ENCODE measurements at places on chromosomes 12 and 14. TPM values are rescaled to one million over a fixed set of nuclear protein-coding genes. Genes with fewer than 3 reads are reported as not detected.

DNA sequence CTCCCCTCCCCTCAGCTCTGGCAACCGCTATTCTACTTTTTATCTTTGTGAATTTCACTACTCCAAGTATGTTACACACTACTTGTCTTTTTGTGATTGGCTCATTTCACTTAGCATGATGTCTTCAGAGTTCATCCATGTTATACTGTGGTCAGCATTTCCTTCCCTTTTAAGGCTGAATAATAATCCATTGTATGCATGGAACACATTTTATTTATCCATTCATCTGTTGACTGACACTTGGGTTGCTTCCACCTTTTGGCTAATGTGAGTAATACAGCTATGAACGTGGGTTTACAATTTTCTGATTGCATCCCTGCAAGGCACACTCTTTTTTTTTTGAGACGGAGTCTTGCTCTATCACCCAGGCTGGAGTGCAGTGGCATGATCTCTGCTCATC, 53.0 kb upstream of the FUT8 start:
- DNase-seq = no peak

DNA sequence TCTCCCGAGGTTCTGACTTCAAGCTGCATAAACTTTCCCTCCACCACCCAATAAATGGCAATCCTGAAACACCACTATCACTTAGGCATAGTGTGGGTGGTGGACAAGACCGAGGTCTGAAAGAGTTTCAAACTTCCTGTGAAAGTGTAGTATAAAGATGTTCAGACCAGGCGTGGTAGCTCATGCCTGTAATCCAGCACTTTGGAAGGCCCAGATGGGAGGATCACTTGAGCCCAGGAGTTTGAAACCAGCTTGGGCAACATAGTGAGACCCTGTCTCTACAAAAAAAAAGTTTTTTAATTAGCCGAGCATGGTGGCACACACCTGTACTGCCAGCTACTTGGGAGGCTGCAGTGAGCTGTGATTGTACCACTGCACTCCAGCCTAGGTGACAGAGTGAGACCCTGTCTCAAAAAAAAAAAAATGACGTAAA, 61.9 kb downstream of the CCDC92 start:
- no peak for DNase-seq

DNA sequence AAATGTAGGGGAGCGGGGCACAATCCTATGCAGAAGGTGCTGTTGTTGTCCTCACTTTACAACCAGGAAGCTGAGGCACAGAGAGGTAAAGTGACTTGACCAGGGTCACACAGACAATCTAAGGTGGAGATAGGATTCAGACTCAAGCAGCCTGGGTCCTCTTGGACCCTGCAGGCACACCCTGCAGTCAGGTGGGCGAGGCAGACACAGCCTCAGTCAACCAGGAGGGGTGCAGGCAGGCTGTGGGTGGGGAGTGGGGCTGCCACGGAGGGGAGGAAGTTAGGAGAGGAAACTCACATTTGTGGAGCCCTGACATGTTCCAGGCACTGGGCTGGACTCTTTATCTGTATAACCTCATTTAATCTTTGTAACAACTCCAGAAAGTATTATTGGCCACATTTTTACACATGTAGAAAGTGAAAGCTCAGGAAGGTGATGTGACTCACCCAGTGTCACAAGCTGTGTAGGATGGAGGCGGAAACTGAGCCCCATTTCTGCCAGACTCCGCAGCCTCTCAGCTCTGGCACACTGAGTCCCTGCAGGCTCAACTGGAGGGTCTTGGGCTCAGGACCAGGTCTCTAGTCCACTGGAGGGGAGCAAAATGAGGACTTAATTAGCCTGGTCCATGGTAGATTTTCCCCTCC, 24.9 kb upstream of the CHGA start:
- no peak for DNase-seq

The KRT82 gene
- not detected for polyA plus RNA-seq

The IFNG-AS1 gene
- polyA plus RNA-seq = 0.80 TPM

GRCh38 chr12:27652174-27652763, 44.0 kb upstream of the REP15 start:
- DNase-seq = peak; percentile 90

The ZNF705A gene
- polyA plus RNA-seq = 0.24 TPM

DNA sequence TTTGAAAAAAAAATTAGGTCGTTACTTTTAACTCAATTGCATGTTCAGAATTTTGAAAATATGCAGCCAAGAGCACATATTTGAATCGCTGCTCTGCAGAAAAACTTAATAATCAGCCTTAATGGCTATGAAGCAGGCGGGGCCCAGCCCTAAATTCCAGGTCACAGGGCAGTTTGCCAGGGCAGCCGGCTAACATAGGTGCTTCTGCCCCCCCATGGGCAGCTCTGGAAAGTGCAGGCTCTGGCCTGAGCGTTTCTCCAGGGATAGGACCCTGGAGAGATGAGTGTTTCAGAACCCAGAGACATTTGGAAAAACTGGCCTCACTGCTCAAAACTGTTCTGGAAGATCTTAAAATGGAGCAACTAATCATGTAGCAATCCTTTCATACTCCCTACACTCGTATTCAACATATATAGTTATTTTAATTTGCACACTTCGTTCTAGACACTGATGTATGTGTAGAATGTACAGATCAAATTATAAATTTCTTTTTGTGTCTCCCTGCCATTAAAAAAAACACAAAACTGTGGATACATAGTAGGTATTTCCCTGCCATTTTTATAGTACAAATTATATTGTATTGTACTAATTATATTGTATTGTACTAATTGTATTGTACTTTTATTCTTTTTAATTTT, 26.0 kb upstream of the PTGR2 start:
- peak; percentile 97 for DNase-seq

DNA sequence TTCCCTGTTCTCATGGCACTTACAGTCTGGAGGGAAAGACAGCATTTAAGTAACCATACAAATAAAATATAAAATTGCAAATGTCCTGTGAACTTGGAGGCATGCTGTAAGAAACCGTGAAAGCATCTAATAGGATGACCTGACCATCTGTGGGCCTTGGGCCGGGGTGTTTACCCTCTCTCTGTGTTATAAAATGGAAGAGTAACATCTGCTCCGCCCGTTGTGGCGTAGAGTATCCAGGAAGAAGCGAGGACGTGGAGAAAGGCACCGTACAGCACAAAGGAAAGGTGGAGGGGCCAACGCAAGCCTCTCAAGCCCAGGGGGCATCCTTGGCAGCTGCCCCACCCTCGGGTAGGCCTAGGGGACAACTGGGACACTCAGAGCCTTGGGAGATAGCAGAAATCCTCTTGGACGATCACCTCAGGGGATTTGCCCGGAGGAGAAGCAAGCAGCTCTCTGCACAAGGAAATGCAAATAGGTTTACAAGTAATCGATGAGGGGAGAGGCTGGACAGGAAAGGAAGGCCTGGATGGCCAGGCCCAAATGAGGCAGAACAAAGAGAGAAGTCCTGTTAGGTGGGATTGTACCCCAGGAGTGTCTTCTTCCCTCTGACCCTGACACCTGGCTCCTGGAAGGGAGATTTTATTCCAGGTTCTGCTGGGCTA, 26.2 kb downstream of the VSX2 start:
- DNase-seq = no peak

GRCh38 chr14:24417832-24418491, 11.5 kb downstream of the CBLN3 start:
- no peak for DNase-seq

GRCh38 chr14:103097994-103098957, 3.8 kb downstream of the EXOC3L4 start:
- DNase-seq = no peak

- no peak for DNase-seq
These were observed 47.5 kb upstream of the FOXG1 start for GRCh38 chr14:28719130-28719529.

DNA sequence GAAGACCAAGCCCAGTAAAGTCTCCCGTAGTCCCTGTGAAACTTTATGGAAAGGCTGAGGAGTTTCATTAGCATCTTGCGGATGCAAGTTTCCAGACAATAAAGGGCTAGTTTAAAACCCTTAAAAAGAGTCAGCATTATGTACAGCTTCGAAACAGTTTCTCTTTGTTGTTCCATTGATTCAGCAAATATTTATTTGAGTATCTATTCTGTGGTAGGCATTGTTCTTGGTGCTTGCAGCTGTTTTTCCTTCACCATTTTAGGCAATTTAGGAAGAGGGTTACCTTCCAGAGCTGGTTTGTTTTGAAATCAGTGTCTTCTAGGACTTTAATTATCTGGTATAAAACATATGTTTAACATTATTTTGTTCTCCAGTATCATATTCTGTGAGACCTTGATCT, 1.5 kb downstream of the SLIRP start:
- no peak for DNase-seq

GRCh38 chr14:68730348-68730747, 62.5 kb downstream of the ZFP36L1 start:
- no peak for DNase-seq

DNA sequence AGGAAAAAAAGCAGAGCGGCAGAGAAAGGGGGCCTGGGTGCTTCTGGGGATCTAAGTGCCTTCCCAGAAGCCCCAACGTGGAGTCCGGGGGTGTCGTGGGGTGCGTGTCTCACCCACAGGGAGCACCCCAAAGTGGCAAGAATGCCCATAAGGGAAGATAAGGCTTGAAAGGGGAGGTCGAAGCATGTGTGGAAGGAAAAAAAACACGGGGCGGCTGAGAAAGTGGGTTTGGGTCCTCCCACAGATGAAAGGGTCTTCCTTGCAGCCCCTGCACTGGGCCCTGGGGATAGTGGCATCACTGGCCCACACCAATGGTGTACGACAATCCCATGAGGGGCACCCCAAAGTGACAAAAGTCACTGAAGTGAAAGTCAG, 275.5 kb downstream of the ALG10 start:
- no peak for DNase-seq

- no peak for DNase-seq
These were observed 24.1 kb upstream of the SLC6A13 start for GRCh38 chr12:286531-287300.

DNA sequence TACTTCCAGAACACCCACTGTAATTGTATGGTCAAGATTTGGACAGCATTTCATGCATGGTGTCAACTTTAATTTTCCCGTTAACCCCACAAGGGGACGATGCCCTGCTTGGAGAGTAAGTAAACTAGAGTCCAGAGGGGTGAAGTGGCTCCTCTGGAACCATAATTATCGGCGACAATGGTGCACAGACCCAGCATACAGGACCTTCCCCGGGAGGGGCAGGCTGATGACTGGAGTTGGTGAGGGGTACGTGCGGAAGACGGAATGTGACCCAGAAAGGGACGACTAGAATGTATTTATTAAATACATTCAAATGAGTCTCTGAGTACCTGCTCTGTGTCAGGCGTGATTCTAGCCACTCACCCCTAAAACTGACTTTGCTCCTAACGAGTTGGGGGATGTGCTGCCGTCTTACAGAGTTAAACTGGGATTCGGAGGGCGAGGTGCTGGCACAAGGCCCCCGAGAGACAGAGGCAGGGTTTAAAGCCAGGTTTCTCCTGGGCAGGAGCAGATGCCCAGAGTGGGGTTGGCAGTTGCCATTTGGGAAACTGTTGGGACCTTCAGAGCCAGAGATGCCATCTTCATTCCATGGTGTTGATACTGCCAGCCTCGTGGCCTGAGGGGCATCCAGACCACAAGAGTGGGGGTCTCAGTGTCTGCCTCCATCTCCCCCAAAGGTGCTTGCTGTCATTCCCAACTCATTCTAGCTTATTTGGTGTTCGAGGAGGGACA, 10.9 kb downstream of the RTL1 start:
- DNase-seq = no peak

- DNase-seq = no peak
These were observed 26.2 kb downstream of the DIO3 start for GRCh38 chr14:101587441-101587911.

- peak; percentile 90 for DNase-seq
These were observed 417.2 kb downstream of the RAD51B start for GRCh38 chr14:68236582-68237458.

DNA sequence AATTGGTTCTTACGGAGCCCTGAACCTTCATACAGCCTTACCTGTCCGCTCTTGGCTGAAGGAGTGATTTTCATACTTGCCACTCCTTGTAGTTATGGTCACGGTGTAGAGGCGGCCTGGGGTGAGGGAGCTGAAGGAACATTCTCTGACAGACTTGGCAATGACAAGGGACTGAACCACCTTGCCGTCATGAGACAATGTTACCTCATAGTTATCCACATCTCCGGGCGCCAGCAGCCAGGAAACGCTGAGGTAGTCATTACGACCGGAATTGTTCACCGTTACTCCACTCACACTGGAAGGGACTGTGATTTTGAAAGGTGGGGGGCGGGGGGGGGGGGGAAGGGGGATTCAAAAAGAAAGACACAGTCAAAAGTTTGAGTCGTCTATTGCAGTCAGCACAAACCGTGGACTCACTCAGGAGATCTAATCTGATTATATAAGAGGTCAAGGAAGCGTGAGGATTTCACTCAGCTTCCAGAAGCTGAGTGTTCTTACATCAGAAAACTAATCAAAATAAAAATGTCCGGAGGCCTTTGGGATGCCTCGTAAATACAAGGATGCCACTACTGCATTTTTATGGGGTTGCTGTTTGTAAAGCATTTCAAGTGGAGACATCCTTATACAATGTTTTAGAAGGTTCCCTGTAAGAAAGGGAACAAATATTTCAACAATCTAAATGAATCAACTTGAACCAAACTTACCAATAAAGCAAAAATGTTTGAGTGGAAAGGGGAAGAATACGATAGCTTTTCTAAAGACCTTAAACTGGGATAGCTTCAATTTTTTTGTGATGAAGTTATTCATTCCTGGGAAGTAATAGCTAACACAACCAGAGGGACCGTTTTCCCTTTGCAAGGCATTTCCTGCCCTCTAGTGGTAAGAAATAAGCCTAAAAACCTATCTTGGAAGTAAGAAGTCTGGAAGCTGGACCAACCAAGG, 60.6 kb downstream of the PTPRB start:
- peak; percentile 91 for DNase-seq

The OTOGL gene
- polyA plus RNA-seq = 0.23 TPM

DNA sequence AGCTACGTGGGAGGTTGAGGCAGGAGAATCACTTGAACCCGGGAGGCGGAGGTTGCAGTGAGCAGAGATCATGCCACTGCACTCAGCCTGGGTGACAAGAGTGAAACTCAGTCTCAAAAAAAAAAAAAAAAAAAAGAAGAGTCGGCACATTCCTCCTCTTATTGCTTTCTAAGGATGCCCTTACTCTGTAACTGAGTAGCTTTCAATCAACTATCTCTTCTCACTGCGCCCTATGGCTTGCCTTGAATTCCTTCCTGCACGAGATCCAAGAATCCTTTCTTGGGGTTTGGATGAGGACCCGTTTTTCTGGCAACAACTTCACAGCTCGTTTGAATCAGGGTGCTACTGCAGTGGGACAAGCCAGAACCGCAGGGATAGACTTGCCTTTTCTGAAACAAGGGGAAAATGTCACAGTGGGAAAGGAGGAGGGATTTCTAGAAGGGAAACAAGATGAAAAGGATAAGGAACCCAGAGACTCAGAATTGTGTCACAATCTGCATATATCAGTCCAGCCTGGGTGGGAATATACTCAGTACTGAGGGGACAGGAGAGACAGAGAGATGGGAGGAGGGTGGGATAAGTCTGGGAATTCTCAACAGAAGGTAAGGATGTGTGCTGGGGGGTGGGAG, 16.1 kb upstream of the RND1 start:
- DNase-seq = no peak

GRCh38 chr12:86331457-86331856, 75.3 kb upstream of the MGAT4C start:
- DNase-seq = no peak

GRCh38 chr12:32049956-32050355, 56.7 kb upstream of the BICD1 start:
- DNase-seq = no peak

The NKX2-8 gene
- polyA plus RNA-seq = not detected

GRCh38 chr12:118402251-118402650, 25.9 kb downstream of the SUDS3 start:
- no peak for DNase-seq

The C12orf42 gene
- 1.9 TPM for polyA plus RNA-seq

Data from muscle of leg (tissue), 16 donors.